Urinary bladder (tissue), 4 donors: ENCODE measurements at places on chromosomes 7 and 10. TPM values are rescaled to one million over a fixed set of nuclear protein-coding genes. Genes with fewer than 3 reads are reported as not detected.
A peak's percentile ranks its signal among the peaks of the same experiment; 100 is the strongest.

The CPA5 gene
- not detected for total RNA-seq

The PAPOLB gene
- total RNA-seq: 2.2 TPM

The SDK1 gene
- total RNA-seq: 15.1 TPM

The MEOX2 gene
- total RNA-seq: 43.1 TPM

The LIPJ gene
- total RNA-seq: 0.26 TPM

The OPALIN gene
- not detected for total RNA-seq

The TWIST1 gene
- total RNA-seq: 22.9 TPM

The CNNM1 gene
- 1.6 TPM for total RNA-seq

The AMPH gene
- 15.3 TPM for total RNA-seq

The GRID2IP gene
- 0.32 TPM for total RNA-seq

The CYP3A4 gene
- total RNA-seq: not detected

GRCh38 chr7:138887872-138888656 lies 90.1 kb upstream of the ATP6V0A4 start:
- no peak for DNase-seq

DNA sequence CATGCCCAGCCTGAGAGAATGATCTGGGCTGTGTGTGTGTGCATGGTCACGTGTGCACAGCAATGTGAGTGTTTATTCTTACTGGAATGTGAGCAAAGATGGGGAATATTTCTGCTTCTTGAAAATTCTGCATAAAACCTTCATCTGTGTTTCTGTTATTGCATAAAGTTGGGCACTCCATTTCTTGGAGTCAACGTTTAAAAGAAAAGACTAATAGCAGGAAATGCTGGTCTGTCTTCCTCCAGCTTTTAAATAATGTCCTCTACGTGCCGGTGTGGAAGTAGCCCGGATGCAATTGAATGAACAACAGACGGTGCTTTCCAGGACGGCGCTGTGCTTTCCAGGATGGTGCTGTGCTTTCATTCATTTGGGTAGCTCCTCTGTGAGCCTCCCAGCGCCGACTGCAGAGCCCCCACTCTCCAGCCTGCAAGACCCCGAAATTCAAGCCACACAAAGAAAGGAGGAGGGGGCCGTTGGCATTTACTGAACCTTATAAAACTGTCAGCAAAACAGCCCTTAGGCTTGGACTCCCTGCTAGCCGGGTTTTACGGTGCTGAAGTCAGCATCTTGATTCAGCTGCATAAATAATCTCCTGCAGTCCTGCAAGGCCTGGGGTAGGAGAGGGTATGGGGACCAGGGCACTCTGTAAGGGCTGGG lies 158.2 kb upstream of the PRKCQ start:
- DNase-seq: no peak

GRCh38 chr10:63064706-63065105 lies 68.4 kb upstream of the NRBF2 start:
- DNase-seq: no peak

GRCh38 chr7:1080252-1080920 lies 7.5 kb upstream of the GPER1 start:
- DNase-seq: no peak

- DNase-seq: no peak
These were observed 15.5 kb upstream of the PNPLA8 start for GRCh38 chr7:108541478-108541877.

DNA sequence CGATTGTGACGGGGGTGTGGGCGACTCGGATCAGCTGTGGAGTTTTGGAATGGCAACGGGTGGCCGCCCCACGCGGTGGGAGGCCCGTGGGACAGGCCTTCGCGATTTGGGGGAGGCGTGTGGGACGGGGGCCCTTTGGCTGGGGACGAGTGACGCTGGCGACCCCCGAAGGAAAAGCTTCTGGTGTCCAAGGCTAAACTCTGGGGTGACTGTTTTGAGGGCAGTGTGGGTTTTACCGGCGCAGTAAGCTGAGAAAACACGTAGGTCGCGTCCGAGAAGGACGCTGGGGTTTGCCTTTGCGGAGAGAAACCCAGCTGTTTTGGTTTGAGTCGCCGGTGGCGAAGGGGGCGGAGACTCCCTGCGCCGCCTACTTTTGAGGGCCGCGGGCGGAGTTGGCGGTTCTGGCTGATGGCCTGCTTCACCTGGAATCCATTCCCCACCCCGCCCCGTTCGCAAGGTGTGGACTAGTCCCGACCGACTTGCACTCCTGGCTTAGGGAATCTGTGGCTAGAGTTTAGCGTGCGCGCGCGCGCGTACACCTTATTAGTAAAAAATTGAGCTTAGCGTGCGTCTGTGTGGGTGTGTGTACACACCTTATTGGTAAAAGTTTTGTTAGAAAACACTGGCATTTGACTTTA lies 606 bp downstream of the TAX1BP1 start:
- DNase-seq: peak; percentile 79

GRCh38 chr10:94997741-94998174 lies 59.3 kb downstream of the CYP2C9 start:
- DNase-seq: no peak

GRCh38 chr10:130337696-130338635 lies 201.8 kb downstream of the GLRX3 start:
- no peak for DNase-seq

GRCh38 chr10:13868528-13869294 lies 281.9 kb downstream of the PRPF18 start:
- no peak for DNase-seq

DNA sequence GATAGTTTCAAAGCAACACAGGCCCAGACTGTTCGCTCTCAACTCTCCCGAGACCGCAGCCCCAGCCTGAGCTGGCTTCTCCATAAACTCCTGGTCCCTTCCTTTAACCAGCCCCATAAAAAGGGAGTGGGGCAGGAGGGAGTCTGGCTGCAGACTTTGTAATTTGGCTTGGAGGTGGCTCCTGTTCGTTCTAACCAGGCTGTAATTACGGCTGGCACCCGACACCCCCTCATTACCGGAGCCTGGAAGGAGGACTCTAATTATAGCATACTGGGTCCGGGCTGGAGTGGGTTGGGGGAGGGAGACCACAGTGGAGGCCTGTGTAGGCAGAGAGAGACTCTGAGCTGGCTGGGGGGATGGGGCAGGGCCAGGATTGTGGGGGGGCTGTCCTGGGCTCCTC lies 49.7 kb downstream of the UNC5B start:
- no peak for DNase-seq

DNA sequence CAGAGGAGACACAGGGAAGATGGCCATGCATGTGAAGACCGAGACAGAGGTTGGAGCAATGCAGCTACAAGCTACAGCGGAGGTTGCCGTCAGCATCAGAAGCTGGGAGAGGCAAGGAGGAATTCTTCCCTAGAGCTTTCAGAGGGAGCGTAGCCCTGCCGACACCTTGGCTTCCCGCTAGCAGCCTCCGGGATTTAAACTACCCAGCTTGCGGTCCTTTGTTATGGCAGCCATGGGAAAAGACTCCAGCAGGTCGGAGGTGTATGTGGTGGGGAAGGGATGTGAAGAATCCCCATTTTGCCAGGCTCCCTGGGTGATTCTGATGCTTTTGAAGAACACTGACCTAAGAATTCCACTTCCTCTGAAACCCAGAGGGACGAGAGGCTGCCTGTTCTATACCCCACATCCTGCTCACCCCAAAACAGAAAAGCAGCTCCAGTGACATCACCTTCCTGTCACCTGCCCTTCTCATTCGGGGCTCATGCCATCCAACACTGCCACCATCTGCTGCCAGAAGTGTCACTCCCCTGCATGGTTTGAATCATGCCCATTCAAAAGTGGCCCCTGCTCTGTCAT lies 3.3 kb upstream of the SEPHS1 start:
- no peak for DNase-seq

DNA sequence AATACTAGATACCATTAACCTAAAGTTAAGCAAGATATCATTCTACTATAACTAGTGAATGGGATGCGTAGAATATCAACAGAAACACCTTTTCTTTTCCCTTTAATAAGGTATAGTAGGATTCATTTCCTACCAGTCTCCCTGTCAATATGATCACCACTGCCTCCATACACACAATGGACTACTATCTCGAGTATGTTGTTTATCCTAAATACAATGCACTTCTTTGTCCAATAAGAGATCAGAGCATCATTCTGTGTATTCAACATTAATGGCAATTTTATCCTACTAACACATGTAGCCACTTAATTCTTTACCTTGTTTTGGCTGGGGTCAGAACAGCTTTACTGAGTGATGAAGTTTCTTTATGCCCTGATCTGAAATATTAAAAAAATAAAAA lies 276.3 kb downstream of the TFEC start:
- no peak for DNase-seq

- no peak for DNase-seq
These were observed 372.9 kb downstream of the GALNT17 start for GRCh38 chr7:71504697-71505441.

DNA sequence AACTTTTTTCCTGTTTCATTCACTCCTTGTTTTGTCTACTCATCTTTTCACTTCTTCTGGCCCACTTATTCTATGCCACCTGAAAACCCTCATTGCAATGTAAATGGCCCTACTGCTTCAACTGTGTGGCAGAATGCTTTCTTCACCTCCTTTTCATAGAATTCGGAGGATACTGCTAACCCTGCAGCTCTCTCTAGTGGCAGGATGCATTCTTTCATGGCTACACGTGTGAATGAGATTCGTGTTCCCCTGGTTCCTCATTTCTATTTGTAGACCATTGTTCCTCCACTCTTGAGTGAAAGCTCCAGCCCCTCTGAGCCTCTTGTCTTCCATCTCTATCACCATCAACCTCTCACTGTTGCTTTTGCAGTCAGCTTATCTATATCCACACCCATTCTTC lies 20.9 kb upstream of the CYP26C1 start:
- no peak for DNase-seq

DNA sequence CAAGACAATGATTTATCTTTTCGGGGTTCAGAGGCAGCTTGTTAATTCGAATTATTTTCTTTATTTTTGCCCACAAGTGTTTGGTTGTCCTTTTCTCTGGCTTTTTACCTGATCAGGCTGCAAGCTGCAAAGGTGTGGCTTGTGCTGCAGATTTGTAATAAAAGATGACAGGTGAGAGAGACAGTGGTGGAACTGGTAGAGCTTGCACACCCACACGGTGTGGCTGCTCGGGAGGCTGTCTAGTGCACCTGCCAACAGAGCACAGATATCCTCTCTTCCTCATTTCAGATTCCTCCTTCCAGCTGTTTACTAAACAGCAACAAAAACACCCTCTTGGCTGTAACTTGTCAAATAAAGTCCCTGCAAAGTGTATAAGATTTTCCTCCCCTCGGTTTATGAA lies 9.2 kb downstream of the GJD4 start:
- no peak for DNase-seq

- DNase-seq: no peak
These were observed 1159.6 kb downstream of the SORCS3 start for GRCh38 chr10:105800641-105801040.

- peak; percentile 87 for DNase-seq
These were observed 12.2 kb upstream of the PDK4 start for GRCh38 chr7:95608359-95609173.

- no peak for DNase-seq
These were observed 32.3 kb downstream of the ORC5 start for GRCh38 chr7:104175361-104175984.

DNA sequence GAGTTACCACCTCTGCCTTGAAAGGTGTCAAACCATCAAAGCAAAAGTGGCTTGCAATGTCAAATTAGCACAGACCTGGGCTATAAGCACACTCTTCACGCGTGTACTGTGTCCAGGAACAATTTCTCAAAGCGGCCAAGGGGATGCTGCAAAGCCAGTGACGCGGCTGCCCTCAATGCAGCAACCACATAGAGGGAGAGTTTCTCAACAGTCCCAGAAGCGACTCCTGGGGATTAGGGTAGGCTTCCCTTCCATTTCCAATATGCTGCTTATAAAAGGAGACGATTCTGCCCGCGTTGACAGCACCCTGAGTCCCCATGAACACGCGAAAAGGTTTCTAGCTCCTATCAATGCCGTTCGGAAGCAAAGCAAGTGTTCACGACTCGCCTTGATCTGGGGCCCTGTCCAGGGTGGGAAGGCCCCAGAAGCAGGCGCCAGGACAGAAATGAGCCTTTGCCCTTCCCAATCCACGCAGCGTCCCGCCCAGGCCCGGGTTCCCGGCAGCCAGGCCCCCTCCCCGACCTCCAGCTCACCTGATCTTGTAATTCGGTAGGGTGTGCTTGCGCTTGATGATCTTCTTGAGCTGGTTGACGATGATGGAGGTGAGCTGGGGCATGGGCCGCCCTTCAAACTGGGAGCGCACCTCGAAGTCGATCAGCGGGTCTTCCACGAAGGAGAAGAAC lies 1.3 kb downstream of the PDZD8 start:
- DNase-seq: no peak

- no peak for DNase-seq
These were observed 47.2 kb downstream of the GSAP start for GRCh38 chr7:77368974-77369373.

DNA sequence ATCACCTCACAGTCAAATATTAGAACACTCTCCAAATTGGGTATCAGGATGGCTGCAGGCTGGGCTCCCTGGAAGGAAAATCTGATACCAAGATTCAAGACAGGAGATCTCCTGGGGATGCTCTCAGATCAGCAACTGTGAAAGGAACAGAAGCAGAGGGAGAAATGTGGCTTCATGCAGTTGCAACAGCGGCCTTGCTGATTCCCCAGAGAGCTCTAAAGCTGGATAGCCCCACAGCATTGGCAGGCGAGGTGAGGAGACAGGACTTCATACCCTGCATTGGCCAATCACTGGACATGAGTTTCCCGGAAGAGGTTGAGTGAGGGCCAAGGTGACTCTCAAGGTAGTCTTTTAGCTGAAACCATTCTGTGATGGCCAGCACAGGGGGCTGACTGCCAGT lies 190.6 kb downstream of the PTPN20 start:
- no peak for DNase-seq

DNA sequence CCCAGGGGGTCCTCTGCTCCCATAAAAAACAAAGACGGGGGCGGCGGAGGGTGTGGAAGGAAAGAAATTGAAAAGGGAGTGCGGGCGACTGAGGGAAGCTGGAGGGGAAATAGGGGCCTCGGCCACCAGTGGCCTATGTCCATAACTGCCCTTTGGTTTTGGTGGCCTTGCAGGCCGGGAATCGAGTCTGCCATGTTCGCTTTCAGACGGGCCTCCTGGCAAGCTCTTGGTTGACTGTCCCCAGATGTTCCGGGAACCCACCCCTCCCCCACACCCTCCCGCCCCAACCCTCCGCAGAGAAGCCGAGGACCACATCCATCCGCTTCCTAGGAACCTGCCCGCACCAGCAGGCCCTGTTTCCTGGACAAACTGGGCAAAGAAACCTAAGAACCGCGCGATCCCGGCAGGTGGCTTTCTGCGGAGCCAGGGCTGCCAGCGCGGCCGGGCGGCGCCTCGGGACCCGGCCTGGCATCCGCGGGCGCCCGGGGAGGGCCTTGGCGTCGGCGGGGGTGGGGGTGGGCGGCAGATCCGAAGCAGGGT lies 20.0 kb upstream of the GATA3 start:
- DNase-seq: no peak

- DNase-seq: no peak
These were observed 151.6 kb upstream of the UNC5B start for GRCh38 chr10:71060476-71061426.

DNA sequence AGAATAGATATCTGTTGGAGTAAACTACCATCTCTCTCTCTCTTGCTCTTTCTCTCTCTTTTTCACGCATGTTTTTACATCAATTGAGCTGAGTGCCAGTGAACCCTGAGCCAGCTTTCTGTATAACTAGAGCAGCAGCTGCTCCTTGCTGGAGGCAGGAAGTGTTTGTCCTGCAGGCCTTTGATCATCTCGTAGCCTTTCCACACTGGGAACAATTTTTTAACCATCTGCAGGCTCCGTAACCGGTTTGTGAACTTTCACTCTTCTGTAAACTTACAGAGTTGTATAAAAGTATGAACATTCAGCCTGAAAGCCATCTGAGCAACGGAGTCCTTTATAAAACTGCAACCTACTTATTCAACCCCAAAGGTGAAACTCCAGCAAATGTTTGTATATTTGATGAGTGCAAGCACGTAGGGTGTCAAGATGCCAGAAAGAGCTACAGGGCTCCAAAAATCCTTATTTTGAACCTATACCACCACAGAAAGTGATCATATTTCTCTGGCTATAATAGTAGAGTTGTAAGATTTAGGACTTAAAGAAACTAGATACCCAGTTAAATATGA lies 162.8 kb upstream of the NFE2L3 start:
- DNase-seq: peak; percentile 7
